CMK (cell line): ENCODE measurements at places on chromosomes 5 and 9.

- no peak for DNase-seq
Observed at GRCh38 chr5:146703499-146703898, 175.1 kb downstream of the PPP2R2B start.

- no peak for DNase-seq
Observed at GRCh38 chr5:139814704-139815280, 19.2 kb downstream of the PSD2 start.

GRCh38 chr5:150407096-150407720, 5.5 kb downstream of the CD74 start:
- no peak for DNase-seq

DNA sequence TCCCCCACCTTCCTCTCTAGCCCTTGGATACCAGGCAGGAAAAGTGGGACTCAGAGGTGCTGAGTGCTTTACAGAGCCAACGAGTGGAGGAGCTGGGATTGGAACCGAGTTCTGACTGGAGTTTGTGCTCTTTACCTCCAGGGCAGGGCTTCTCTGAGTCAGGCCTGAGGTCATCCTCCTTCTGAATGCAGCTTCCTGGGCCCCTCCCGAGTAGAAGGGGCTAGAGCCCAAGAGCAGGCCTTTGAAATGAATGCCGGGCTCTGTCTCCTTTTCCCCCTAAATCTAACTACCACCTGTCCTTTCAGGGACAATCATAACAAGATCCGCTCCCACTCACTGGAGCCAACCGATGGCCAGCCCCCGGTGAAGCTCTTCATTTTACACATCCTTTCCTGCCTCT, 12.7 kb downstream of the PTGES start:
- DNase-seq: no peak

DNA sequence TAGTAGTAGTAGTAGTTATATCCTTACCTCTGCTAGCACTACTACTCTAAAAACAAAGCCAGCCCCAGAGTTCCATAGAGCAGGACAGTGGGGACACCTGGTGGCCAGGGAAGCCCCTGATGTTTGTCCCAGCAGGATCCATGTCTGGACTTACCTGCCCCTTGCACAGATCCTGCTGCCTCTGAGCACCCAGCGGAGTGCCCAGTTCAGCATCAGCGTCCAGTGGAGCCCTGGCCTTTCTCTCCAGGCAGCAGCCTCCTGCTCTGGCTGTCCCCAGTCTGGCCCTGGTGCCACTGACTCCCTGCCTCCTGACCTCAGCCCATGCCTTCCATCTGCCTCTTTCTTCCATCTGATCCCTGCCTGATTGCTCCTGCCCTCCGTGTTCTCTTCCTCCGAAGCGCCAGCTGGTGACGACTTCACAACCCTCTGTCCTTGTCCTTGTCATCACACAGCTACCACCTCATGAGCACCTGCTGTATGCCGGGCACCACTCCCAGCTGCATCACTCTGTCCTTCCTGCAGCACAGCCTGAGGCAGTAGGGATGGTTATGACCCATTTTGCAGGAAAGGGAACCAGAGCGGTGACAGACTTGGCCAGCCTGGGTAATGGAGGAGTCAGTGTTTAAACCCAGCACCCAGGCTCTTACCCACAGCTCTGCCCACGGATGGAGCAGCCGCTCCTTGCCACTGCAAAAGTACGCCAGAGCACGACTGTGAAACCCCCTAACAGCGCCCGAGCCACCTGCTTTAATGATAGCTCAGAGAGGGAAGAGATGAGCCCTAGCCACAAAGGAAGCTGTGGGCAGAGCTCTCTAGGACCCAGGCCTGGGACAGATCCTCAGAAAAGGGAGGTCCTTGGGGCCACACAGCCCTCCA, 11.5 kb downstream of the SARDH start:
- DNase-seq: no peak

DNA sequence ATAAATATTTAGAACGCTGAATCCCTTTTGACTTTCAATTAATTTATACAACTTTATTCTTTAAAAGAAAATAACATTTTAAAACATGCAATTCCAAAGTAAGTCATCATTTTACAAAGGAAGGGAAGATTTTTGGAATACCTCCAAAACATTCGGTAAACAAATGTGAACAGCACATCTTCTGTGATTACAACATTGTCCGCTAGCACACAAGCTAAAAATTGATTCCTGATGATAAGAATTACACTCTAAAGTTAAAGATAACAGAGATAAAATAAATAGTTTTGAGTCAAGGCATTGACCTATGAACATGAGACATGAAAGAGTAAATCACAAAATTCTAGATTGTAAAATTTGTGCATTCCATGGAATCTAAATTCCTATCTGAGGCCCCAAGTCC, 56.2 kb upstream of the TRAF1 start:
- no peak for DNase-seq
